KG1 (cell line): ENCODE measurements at places on chromosomes 4 and X.
A peak's percentile ranks its signal among the peaks of the same experiment; 100 is the strongest.

DNA sequence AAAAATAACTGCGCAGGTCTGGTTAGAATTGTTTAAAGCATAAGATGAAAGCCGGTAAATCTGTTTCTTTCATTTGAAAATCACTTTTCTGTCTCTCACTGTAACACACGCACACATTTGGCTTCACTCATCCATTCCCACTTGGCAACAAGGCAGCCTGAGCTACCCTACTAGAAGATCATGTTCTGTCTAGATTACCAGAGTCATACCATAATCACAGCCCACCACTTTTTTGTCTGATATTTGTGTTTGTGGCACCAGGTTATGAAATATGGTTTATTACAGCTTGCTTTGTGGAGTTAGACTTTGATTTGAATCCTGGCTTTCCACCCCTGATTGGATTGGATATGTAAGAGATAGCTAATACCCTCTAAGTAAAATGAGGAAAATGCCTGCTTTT lies 2.2 kb downstream of the USO1 start:
- DNase-seq, result no peak

DNA sequence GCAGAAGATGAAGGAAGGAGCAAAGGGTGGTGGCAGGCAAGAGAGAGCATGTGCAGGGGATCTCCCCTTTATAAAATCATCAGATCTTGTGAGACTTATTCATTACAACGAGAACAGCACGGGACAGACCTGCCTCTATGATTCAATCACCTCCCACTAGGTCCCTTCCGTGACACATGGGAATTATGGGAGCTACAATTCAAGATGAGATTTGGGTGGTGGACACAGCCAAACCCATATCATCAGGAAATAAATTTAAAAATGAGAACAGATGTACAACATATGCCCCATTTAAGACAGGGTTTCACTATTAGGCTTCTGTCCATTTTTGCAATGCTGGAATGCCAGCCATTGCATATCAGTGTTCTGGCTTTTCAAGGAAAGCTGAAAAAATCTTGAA lies 346.7 kb upstream of the SLIT2 start:
- no peak for DNase-seq

- DNase-seq, result no peak
Measured at GRCh38 chr4:124890522-124890921, 178.0 kb upstream of the ANKRD50 start.

- no peak for DNase-seq
Measured at GRCh38 chr4:150939530-150939929, 75.6 kb downstream of the LRBA start.

GRCh38 chr4:17367201-17367600 lies 144.7 kb downstream of the QDPR start:
- DNase-seq, result no peak

DNA sequence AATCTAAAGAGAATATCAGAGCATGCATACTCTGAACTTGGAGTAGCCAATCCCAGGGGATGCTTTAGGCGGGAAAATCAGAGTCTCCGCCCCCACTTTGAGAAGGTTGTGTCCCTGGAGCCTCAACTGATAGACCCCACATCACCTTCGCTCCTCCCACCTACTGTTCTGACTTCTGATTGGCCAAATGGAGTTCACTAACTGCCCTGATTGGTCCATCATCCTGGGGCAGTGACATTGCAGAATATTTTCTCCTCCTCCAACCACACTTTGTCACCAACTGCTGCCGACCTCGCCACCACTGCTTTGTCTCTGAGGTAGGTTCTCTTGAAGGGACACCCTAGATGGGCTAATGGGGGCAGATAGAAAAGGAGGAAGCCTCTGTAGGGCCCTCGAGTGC lies 22.7 kb upstream of the SPACA5B start:
- DNase-seq, result no peak

GRCh38 chr4:15370296-15370695 lies 57.5 kb upstream of the C1QTNF7 start:
- DNase-seq, result no peak

- DNase-seq, result peak; percentile 38
Measured at GRCh38 chr4:112604589-112604988, 32.1 kb downstream of the ZGRF1 start.

GRCh38 chr4:147481577-147482109 lies 746 bp downstream of the EDNRA start:
- DNase-seq, result no peak

- no peak for DNase-seq
Measured at GRCh38 chr4:115850799-115851509, 737.5 kb upstream of the NDST4 start.

DNA sequence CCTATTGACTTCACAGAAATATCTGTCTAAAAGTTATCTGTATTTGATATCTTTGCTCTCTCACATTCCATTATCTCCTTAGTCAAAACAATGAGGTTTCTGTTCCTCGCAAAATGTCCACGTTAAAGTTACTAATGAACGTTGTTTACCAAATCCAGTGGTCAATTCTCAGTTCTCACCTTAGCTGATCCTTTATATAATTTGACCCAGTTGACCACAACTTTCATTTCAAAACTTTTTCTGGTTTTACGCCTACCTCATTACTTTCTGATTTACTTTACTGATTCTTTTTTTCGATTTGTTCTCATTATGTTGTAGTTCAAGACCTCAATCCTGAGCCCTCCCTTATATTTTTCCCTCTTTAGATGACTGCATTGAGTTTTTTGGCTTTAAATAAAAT lies 186.6 kb downstream of the IL1RAPL1 start:
- DNase-seq, result no peak

- no peak for DNase-seq
Measured at GRCh38 chrX:40140706-40141499, 43.1 kb upstream of the BCOR start.

GRCh38 chr4:26482508-26483462 lies 7.5 kb downstream of the CCKAR start:
- no peak for DNase-seq

DNA sequence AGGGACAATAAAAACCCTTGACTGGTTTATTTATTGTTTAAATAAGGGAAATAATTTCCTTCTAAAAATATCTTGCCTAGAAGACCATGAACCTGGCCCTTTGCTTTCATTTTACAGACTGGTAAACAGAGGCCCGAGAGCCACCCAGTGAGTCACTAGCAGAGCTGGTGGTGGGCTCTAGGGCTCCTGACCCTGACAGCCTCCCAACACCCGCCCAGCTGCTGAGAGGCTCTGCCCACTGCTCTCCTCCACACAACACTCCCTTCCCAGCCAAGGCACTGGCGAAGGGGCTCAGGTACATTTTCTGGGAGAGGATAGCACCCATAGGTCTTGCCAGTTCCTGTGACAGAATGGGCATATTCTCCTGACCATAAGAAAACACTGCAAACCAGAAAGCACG lies 18.1 kb upstream of the PPEF2 start:
- DNase-seq, result no peak

DNA sequence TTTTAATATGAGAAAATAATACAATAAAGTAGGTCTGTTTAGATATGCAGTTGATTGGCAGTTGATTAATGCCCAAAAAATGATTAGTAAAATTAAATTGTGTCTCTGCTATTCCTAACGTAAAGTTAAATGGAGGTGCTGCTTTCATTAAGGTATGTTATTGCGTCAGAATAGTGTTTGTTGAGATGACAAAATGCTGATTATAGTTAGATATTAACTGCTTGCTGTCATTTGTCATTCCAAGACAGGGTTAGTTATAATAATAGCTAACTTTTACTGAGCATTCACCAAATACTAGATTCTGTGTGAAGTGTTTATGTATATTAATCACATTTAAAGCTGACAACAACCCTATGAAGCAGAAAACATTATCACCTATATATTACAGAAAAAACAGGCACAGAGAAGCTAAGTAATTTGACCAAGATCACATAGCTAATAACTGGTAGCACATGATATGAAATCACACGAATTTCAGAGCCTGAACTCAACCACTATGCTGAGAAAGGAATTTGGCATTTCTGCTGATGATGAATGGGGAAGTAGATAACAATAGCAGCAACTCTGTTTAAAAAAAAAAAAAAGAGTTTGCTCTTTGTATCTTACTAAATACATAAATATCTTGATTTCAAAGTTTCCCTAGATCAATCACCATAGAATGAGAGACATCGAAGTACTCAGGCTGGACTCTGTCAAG lies 59.7 kb upstream of the WDR44 start:
- no peak for DNase-seq

DNA sequence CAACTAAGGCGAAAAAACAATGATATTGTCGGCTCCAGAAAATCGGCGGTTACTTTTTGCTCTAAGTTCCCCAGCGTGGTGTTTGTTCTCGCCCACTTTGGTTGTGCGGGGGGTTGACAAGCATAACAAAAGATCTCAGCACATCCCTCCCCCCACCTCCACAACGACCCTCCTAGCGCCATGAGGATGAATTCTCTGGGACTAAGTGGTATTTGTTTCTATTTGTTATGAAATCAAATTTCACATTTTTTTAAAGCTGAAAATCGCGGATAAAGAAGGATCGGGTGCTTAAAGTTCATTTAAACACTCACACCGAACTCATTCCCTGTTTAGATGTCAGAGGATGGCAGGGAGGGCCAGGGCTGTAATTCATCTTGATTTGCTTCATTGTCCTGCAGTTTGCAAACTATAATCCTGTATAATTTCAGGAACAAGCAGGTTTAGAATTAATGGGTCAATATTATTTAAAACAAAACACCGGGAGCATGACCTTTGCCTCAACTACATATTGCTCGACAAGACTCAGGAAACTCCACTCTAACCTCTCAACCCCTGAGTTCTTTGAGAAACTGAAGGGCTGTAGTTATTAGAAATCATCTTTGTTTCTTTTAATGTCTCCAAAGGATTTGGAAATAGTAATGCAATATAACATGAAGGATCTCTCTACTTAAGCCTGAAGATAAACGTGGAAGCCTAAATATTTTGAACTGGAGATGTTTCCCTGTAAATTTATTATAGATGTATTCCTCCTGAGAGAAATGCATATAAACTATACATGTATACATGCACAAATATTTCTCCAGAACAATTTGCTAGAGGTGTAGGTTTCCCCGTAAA lies 6.4 kb downstream of the PITX2 start:
- no peak for DNase-seq

DNA sequence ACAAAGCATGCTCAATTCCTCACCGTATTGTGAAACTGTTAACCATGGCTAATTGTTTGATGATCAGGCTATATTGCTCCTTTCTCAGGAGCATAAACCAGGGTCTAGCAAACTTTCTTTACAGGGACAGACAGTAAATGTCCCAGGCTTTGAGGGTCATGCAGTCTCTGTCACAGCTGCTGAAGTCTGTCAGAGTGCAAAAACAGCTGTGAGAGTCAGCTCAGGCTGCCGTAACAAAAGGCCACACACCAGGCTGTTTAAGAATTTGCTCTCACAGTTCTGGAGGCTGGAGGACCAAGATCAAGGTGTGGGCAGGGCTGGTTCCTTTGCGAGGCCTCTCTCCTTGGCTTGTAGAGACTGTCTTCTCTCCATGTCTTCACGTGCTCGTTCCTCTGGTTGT lies 75.6 kb downstream of the GPR143 start:
- DNase-seq, result no peak

- DNase-seq, result no peak
Measured at GRCh38 chr4:184750926-184751584, 17.2 kb upstream of the CENPU start.

GRCh38 chr4:69782651-69783310 lies 22.4 kb upstream of the SULT1B1 start:
- DNase-seq, result no peak

- DNase-seq, result no peak
Measured at GRCh38 chr4:151152028-151152427, 52.6 kb downstream of the RPS3A start.
